ENCODE measurements at places on chromosomes 12 and 14.

DNA sequence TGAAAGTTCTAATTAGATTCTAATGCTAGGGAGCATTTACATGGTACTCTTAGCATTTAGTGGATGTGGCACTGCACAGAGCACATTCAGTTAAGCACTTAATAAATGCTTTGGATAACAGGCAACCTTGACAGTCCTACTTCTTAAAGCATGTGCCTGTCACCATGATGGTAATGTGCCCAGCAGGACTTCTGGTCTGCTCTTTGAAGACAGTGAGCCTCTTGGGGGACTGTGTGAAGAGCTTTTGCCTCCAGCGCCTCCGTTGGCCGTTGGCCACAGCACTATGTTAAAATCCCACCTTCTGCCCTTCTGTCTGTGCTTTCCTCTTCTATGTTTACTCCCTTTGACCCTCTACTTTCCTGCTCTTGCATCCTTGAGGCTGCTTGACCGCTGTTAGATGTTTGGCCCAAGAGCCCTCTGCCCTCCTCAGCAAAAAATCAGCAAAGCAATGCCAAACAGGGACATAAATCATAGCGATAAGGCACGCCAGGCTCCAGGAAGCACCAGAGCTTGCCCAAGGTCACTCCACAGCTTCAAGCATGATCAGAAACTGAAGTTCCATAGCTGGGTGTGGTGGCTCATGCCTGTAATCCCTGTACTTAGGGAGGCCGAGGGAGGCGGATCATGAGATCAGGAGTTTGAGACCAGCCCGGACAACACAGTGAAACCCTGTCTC is 8.3 kb downstream of the CDKL1 start:
- peak; percentile 38 for DNase-seq

DNA sequence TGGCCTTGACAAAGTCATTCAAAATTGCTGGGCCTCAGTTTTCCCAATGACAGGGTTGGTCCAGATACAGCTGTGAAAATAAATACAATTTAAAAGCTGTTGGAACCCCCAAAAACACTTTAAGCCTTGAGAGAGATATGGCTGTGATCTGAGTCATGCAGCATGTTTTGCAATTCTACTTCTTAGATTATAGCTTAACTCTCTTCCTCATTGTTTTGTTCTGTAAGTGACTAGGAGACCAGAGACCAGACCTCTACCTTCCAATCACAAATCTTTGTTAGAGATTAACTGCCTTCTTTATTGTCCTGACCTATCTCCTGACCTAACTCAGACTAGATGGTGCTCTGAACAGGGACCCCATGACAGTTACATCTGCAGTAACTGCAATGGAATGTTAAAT is 198.1 kb downstream of the STXBP6 start:
- no peak for DNase-seq

DNA sequence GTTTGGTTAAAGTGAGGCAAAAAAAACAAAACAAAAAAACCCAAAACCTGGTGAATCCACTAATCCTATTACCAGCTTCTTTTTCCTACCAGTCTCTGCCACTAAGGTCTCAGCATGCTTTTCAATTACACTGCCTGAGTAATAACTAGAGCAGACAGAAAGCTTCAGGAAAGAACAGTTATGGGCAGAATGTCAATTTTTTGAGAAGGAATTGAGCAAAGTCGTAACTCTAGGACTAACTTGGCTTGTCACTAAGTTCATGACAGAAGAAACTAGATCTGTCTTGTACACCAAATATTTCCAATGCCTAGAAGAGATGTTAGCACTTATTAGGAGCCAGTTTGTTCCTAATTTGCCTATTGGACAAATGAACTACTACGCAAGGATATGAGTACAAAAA is 148.8 kb upstream of the CNOT2 start:
- DNase-seq = no peak

DNA sequence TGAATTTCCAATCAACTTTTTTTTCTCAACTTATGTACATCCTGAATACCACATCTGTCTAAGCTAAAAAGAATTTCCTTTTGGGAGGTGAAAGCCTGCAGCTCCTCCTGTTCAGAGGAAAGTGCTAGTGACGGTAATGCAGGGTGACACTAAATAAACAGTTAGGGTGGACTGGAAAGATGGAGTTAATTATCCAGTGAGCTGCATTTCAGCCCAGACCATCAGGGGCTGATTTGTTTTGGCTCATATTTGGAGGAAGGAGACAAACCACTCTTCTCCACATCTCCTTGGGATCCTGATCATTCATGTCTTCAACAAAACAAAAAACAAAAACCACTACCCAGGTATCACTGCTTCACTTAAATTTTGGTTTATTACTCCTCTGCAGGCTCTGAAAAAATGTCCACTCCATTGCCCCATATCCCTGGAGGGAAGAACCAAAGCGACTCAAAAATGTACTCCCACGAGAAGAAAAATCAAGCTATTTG is 5.1 kb upstream of the SIX1 start:
- DNase-seq = no peak

GRCh38 chr14:54348001-54348611 is 48.7 kb upstream of the CDKN3 start:
- no peak for DNase-seq

GRCh38 chr14:32559590-32559989 is 230.5 kb downstream of the AKAP6 start:
- DNase-seq = no peak

DNA sequence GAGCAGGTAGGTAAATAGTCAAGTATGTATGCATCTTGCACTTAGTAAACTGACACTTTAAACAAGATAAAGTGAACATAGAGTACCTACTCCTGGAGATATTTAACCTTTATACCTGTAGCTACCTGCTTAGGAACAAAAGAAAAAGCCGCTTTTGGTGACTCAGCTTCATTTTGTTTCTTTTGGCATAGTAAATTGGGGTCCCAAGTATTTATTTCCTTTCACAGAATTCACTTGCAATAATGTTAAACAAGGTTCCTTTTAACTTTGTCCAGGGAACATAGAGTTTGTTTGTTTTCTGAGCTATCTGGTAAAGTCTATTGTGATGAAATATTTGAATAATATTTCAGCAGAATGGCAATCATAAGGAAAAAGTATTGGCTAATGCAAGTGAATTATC is 20.0 kb downstream of the SLCO1B3 start:
- DNase-seq = no peak
